ENCODE measurements at places on chromosomes 7 and 10.

GRCh38 chr7:33446551-33446950, 317.2 kb downstream of the BBS9 start:
- no peak for DNase-seq

DNA sequence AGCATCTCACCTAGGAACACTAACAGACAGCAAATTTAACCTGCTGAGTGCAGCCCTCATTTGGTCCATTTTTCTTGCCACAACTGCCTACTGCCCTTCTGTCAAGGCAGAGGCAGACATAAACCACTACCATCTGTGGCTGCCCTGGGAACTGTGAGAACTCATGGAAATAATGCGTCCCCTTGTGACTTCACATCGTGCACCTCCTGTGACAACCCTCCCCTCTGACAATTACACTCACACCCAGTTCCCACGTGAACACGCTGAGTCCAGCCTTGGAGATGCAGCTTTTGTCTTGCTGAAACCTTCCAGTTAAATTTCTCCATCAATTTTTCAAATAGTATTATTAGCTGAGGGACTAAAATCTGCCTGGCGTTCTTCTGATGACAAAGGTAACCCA, 193.1 kb upstream of the KLF14 start:
- DNase-seq: no peak

- DNase-seq: no peak
Observed at GRCh38 chr7:90532231-90532929, 62.9 kb downstream of the PTTG1IP2 start.

DNA sequence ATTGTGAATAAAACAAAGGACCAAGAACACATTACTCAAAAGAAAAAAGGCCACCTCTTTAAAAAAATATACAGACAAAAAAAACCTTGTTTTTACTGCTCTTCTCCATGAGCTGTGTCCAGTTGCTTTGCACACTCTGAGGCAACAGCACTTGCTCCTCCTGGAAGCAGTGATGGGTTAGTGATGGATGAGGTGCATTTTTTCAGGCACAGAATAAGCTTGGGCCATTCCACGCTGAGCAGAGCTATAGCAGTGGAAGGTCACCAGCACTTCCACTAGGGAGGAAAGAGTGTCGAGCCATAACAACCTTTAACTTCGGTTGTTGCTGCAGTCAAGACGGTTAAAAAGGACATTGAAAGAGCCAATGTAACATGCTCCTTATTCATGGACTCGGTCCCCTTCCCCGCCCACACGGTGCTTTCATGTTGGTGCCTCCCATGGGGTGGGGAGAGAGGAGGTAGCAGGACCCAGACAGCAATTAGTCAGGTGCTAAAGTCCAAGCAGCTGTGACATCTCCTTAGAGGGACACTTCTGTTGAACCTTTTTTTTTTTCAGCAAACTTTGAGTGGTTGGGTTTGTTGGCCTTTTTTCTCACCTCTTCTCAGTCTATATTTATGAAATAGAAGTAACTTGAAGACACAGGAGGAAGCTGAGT, 136.5 kb upstream of the ADARB2 start:
- DNase-seq: no peak
